Naive B cell (primary cell): ENCODE measurements at places on chromosomes 2 and 18. TPM values are rescaled to one million over a fixed set of nuclear protein-coding genes. Genes with fewer than 3 reads are reported as not detected.

GRCh38 chr2:176784633-176785200 is 427.9 kb upstream of the HNRNPA3 start:
- DNase-seq, result no peak

GRCh38 chr18:24031318-24031717 is 16.8 kb downstream of the TTC39C start:
- no peak for DNase-seq

DNA sequence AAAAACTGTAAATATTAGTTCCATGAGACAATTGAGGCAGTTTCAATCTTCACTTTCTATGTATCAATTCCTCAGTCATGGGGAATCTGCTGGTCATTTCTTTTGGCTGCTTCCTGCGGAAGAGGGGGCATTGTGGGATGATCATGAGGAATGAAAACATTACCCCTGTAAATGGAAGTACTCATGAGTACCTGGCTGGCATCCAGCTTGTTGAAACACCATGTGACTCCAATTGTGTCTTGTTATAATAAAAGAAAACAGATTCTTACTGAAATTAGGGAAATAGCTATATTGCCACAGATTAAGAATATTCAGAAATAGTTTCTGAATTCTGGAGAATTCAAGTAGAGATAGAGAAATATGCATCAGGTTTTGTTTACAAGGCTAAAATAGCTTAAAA is 41.6 kb upstream of the GPR39 start:
- no peak for DNase-seq

DNA sequence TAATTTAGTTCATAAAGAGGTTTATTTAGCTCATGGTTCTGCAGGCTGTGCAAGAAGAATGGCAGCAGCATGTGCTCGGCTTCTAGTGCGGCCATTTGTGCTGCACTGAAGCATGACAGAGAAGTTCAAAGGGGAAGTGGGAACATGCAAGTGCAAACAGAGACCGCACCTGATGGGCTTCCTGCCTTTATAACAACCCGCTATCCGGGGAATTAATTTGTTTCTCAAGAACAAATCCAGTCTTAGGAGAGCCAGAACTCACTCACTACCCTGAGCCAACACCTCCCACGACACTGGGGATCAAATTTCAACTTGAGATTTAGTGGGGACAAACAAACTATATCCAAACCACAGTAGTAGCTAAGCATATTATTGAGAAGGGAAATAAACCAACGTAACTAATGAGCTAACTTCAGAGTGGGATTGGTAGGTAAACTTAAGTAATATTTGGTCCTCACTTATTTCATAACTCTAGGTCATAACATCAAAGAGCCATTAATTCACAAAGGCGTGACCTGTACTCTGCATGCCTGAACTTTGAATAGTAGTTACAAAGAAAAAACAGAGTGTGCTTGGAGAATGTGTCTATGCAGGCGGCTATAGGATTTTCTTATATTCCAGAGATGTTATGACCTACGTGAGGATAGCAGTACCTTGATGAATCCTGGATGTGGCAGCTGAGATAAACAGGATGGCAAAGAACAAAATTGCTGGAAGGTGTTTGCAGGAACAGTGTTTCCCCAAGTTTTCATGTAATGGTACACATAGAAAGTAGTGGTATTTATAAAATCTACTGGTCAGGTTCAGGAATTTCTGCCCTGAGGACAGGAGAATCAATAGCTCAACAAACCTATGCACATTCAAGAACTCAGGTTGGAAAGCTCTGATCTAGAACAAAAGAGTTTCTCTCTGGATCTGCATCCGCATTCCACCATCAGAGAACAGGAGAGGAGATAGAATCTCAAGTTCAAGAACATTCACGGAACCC is 845.9 kb upstream of the ID2 start:
- DNase-seq, result peak; percentile 42

GRCh38 chr2:138298900-138299299 is 202.7 kb upstream of the SPOPL start:
- no peak for DNase-seq

- DNase-seq, result no peak
These were observed 34.5 kb upstream of the TSPYL6 start for GRCh38 chr2:54290356-54291025.

- no peak for DNase-seq
These were observed 24.5 kb upstream of the PPP4R1 start for GRCh38 chr18:9638886-9639285.

MEMO1 gene
- 48.1 TPM for polyA plus RNA-seq

- no peak for DNase-seq
These were observed 118.5 kb downstream of the AGAP1 start for GRCh38 chr2:235612181-235612950.

DNA sequence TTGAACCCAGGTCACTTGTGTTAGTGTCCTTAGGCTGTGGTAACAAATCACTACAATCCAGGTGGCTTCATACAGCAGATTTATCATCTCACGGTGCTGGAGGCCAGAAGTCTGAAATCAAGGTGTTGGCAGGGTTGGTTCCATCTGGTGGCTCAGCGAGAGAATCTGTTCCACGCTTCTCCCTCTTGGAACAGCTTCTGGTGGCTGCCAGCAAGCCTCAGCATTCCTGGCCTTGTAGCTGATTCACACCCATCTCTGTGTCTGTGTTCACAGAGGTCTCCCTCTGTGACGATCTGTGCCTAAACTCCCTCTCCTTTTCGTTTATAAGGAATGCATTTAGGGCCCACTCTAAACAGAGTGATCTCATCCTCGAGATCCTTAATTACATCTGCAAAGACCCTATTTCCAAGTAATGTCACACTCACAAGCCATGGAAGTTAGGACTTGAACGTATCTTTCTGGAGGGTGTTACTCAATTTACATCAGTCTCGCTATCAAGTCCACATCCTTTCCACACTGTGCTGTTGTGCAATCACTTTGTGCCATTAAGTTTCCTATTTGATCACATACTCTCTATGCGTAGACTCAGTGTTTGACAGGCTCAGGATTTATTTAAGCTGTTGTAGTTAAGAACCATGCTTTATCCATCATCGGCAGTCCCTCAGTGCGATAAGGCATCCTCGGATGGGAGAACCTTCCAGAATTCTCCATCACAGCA is 164.4 kb downstream of the SOCS6 start:
- no peak for DNase-seq

EGR4 gene
- 0.49 TPM for polyA plus RNA-seq

DNA sequence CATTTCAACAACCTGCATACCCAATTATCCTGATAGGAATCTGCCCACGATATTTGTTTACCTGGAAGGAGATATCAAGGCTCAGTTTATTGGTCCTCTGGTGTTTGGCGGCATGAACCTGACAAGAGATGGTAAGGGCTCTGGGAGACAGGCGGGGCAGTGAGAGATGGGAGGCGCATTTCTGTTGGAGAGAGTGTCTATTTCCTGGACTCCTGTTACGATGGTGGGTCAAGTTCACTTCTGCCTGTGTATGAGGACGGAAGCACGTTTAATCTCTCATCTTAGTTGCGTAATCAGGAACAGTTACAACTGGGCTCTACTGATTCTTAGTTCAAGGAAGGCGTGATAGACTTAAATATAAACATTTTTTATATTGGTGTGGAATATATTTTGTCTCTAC is 8.9 kb downstream of the PDCL3 start:
- DNase-seq, result no peak

DNA sequence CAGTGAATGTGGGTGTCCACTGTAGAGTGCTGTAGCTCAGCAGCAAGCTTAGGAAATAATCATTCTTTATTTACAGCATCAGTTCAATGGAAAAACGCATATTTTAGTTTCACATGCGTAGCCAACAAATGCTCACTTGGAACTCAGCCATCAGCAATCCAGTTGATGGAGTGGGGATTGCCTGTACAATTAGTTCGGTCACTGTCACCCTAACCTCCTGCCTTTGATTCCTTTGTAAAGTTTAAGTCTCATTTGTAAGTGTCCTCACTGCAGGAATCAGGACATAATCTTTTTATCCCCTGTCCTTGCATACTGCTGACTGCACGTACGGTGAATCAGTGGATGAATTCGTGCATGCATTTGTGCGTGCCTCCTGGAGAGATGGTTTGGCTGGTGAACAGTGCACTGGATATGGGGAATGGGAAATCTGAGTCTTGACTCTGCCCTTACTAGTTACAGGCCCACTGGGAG is 55.9 kb downstream of the RAB31 start:
- DNase-seq, result no peak

HS1BP3 gene
- polyA plus RNA-seq, result 10.8 TPM

DNA sequence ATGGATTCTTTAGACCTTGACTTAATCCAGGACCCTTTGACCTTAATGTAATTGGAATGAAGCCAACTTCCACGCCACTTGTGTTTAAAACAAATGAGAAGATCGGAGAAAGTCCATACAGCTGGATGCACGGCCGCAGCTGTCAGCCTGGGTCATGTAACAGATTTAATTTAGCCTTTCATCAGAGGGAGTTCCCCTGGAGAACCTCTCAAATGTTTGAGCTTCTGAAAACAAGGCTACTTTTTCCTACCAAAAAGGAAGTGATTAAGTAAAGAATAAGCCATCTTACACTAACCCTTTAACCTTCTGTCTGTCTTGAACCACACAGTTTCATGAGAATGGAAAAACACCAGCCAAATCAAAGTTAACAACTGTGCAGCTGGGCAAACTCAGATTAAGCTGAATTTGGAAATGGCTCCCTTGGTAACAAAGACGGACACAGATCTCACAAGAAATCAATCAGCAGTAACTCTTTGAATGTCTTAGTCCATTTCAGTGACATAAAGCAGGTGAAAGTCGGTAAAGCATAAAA is 103.6 kb downstream of the DOCK10 start:
- DNase-seq, result no peak

ANXA4 gene
- 62.7 TPM for polyA plus RNA-seq

SLC4A5 gene
- polyA plus RNA-seq, result not detected

GRCh38 chr2:102025016-102025501 is 33.3 kb downstream of the IL1R2 start:
- no peak for DNase-seq

CAPN13 gene
- polyA plus RNA-seq, result not detected

SULT1C2 gene
- polyA plus RNA-seq, result not detected

GKN1 gene
- polyA plus RNA-seq, result not detected

CNGA3 gene
- not detected for polyA plus RNA-seq

DNA sequence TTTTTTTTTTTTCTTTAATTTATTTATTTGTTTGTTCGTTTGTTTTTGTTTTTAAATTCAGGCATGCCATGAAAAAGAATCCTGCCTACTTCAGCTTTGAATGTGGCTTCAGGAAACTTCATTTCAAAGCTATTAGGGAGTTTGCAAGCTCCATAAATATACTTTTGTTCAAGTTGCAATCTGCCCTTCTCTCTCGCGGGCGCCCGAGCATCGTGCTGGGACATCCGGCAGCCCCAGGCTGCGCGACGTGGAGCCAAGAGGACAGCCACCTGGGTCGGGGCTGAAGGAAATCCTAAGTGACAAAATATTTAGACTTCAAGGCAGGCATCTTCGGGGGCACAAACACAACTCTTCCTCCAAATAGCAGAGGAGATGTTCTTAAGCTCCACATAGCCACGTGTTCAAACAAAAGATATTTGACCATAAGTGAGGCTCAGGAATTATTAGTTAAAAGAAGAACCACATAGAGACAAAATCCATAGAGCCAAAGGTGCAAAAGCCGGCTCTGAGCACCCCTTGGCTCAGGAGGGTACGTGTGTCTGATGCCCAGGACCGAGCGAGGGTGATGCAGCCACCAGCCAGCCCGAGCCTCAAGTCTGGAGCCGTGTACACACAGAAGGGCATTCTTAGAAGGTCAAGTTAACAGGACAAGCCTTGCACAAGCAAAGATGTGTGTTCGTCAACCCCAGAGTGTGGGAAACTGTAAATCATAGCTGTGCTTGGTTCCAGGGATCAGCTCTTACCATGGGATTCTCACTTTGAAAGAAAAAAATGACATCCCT is 256.5 kb upstream of the SALL3 start:
- no peak for DNase-seq

FAM136A gene
- polyA plus RNA-seq, result 48.3 TPM

PROKR1 gene
- polyA plus RNA-seq, result not detected

GRCh38 chr18:2172881-2173280 is 398.4 kb downstream of the METTL4 start:
- DNase-seq, result no peak
